ENCODE measurements at places on chromosomes 3 and 15. TPM values are rescaled to one million over a fixed set of nuclear protein-coding genes. Genes with fewer than 3 reads are reported as not detected.
A peak's percentile ranks its signal among the peaks of the same experiment; 100 is the strongest.

TMEM44 gene
- 20.8 TPM for total RNA-seq

- DNase-seq: peak; percentile 47
- no peak overlapping the region for H3K4me3 ChIP-seq
- no peaks in the 10 kb centered on the region for H3K27me3 ChIP-seq
- no peak overlapping the region for H3K27ac ChIP-seq
Measured at GRCh38 chr3:74267588-74268184, 346.8 kb downstream of the CNTN3 start.

GRCh38 chr3:4584456-4585249 lies 91.5 kb downstream of the ITPR1 start:
- peaks cover 73% of the 10 kb centered on the region for H3K4me1 ChIP-seq
- no peak overlapping the region for H3K4me3 ChIP-seq
- no peaks in the 10 kb centered on the region for H3K36me3 ChIP-seq
- H3K27me3 ChIP-seq: no peaks in the 10 kb centered on the region
- no peak for DNase-seq
- H3K27ac ChIP-seq: peak overlapping the region; percentile 78

GRCh38 chr15:27855137-27855536 lies 244.0 kb downstream of the OCA2 start:
- H3K4me3 ChIP-seq: no peak overlapping the region
- DNase-seq: no peak
- H3K4me1 ChIP-seq: no peaks in the 10 kb centered on the region
- no peaks in the 10 kb centered on the region for H3K27me3 ChIP-seq
- H3K36me3 ChIP-seq: no peaks in the 10 kb centered on the region

DNA sequence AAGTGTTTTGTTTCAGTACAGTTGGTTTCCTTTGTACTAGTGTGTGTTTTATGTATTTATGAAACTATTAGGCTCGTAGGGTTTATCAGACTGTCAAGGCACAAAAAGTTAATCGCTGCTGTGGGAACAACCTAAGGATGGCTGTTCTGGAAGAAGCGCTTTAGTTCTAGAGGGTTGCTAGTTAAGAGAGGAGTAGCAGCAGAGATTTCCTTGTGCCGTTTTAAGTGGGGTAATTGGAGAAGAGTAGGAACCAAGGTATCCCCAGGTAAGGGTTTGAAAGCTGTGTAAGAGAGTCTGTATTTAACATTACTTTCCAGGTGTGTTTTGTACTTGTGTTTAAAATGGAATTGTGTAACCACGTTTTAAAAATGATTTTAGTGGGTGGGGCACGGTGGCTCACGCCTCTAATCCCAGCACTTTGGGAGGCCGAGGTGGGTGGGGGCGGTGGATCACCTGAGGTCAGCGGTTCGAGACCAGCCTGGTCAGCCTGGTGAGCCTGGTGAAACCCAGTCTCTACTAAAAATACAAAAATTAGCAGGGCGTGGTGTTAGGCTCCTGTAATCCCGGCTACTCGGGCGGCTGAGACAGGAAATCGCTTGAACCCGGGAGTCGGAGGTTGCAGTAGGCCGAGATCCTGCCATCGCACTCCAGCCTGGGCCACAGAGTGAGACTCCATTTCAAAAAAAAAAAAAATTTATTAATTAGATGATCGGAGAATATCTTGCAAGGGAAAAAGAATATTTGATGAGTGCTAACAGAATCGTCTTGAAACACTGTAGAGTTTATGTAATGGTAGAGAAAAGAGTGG lies 2.6 kb downstream of the MORF4L1 start:
- H3K27ac ChIP-seq: peak overlapping the region; percentile 100
- no peaks in the 10 kb centered on the region for H3K27me3 ChIP-seq
- H3K4me1 ChIP-seq: peaks cover 60% of the 10 kb centered on the region
- no peak for DNase-seq
- H3K36me3 ChIP-seq: peaks cover 14% of the 10 kb centered on the region
- peak overlapping the region; percentile 100 for H3K4me3 ChIP-seq

DNA sequence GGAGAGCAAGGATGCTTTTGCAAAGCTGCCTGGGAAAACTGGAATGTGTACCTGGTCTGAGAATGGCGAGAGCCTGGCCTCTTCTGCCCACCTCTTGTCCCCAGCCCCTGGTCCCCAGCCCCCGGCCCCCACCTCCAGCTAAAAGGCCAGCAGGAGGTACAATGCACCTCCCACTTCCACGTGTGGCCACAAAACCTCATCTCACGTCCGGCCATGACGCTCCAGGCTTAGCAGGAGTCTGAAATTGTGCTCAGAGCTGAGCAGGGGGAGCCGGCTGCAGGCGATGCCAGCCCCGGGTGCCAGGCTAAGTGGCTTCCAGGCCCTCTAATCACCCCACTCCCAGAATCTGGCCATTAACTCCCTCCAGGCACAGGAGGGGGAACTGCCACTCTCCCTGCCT lies 83.1 kb upstream of the PRR20G start:
- peaks cover 14% of the 10 kb centered on the region for H3K4me1 ChIP-seq
- H3K4me3 ChIP-seq: no peak overlapping the region
- DNase-seq: no peak

CCDC9B gene
- total RNA-seq: 1.8 TPM

- H3K36me3 ChIP-seq: no peaks in the 10 kb centered on the region
- H3K27ac ChIP-seq: no peak overlapping the region
- no peak overlapping the region for H3K4me3 ChIP-seq
- DNase-seq: no peak
- H3K4me1 ChIP-seq: peaks cover 13% of the 10 kb centered on the region
Measured at GRCh38 chr3:72548461-72548860, 299.8 kb downstream of the SHQ1 start.

GRCh38 chr3:101823525-101823924 lies 25.8 kb upstream of the NFKBIZ start:
- no peak overlapping the region for H3K27ac ChIP-seq
- no peak overlapping the region for H3K4me3 ChIP-seq
- H3K4me1 ChIP-seq: peaks cover 12% of the 10 kb centered on the region
- peaks cover 10% of the 10 kb centered on the region for H3K36me3 ChIP-seq
- no peak for DNase-seq

DPH6 gene
- 32.7 TPM for total RNA-seq

DNA sequence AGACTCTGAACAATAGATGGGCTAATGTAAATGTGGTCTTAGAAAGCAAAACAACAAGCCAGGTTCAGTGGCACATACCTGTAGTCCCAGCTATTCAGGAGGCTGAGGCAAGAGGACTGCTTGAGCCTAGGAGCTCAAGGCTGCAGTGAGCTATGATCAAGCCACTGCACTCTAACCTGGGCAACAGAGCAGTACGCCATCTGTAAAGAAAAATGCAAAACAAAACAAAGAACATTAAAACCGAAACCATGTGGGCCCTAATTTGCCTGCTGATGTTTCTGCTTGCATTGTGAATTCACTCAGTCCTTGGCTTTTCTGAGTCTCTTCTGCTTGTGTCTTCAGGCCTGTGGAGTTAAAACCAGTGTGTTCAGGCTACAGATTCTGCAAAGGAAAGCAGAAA lies 56.7 kb downstream of the CCNL1 start:
- H3K36me3 ChIP-seq: no peaks in the 10 kb centered on the region
- H3K27me3 ChIP-seq: no peaks in the 10 kb centered on the region
- H3K4me1 ChIP-seq: peaks cover 27% of the 10 kb centered on the region
- DNase-seq: no peak
- no peak overlapping the region for H3K4me3 ChIP-seq

GRCh38 chr3:64133272-64133671 lies 92.0 kb downstream of the PRICKLE2 start:
- no peaks in the 10 kb centered on the region for H3K36me3 ChIP-seq
- no peak overlapping the region for H3K4me3 ChIP-seq
- no peak overlapping the region for H3K27ac ChIP-seq

GRCh38 chr3:52794612-52795099 lies at the start of gene ITIH3:
TSS of gene ITIH3 (plus strand) at chr3:52794796. CDS start at chr3:52794804, 8 bp downstream.
- DNase-seq: no peak
- no peaks in the 10 kb centered on the region for H3K36me3 ChIP-seq
- no peaks in the 10 kb centered on the region for H3K4me1 ChIP-seq
- H3K27me3 ChIP-seq: no peaks in the 10 kb centered on the region

GRCh38 chr3:127991251-127991650 lies 61.0 kb upstream of the SEC61A1 start:
- no peaks in the 10 kb centered on the region for H3K4me1 ChIP-seq
- H3K4me3 ChIP-seq: no peak overlapping the region
- no peaks in the 10 kb centered on the region for H3K36me3 ChIP-seq
- peaks cover 37% of the 10 kb centered on the region for H3K27me3 ChIP-seq
- H3K27ac ChIP-seq: no peak overlapping the region

GRCh38 chr3:164408326-164408725 lies 670.0 kb downstream of the SI start:
- no peak overlapping the region for H3K4me3 ChIP-seq
- peaks cover 6% of the 10 kb centered on the region for H3K4me1 ChIP-seq
- H3K27ac ChIP-seq: no peak overlapping the region
- DNase-seq: no peak
- H3K27me3 ChIP-seq: peaks cover 11% of the 10 kb centered on the region
- H3K36me3 ChIP-seq: no peaks in the 10 kb centered on the region

DNA sequence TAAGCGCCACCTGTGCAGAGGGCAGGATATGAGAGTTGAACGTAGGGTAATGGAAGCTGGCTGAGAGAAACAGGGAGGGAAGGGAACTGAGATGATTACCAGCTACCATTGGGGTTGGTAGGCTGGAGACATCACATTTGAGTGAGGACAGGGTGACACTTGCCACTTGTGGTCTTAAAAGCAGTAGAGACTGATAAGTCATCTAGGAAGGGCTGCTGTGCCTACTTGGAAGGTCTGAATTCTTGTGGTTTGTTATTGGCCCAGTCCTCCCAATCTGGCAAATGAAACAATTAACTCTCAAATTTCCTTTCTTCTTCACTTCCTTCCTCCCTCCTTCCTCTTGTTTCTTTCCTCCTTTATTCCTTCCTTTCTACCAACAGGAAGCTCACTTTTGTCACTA lies 46.8 kb downstream of the COL6A5 start:
- H3K36me3 ChIP-seq: no peaks in the 10 kb centered on the region
- no peak overlapping the region for H3K27ac ChIP-seq
- H3K27me3 ChIP-seq: no peaks in the 10 kb centered on the region
- no peak for DNase-seq
- H3K4me3 ChIP-seq: no peak overlapping the region

- H3K4me1 ChIP-seq: peaks cover 34% of the 10 kb centered on the region
- no peak overlapping the region for H3K4me3 ChIP-seq
- no peaks in the 10 kb centered on the region for H3K36me3 ChIP-seq
- H3K27ac ChIP-seq: no peak overlapping the region
- no peaks in the 10 kb centered on the region for H3K27me3 ChIP-seq
Measured at GRCh38 chr3:61985020-61985419, 388.3 kb downstream of the FEZF2 start.

DNA sequence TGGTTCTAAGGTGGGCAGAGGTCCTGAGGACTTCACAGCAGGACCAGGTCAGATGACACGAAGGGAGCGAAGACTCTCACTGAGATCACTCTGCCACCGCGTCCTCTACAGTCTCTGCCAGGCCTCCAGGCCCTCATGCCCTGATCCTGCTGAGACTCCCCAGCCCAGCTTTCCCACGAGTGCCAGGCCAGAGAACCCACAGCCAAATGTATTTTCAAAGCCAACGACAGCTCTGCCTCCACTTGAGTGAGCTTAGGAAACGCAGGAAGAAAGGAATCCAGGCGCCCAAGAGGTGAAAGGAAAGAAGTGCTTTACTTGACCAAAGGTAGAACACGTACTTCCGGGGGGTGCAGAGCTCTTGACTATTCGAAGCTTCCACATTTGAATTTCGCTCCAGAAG lies 275.0 kb downstream of the XXYLT1 start:
- 0 out of 2 replicates have a peak, but pooled peaks cover 2% of the 10 kb centered on the region for H3K4me1 ChIP-seq
- no peaks in the 10 kb centered on the region for H3K36me3 ChIP-seq
- DNase-seq: no peak
- H3K27me3 ChIP-seq: peaks cover 3% of the 10 kb centered on the region

- no peaks in the 10 kb centered on the region for H3K4me1 ChIP-seq
- DNase-seq: no peak
- no peaks in the 10 kb centered on the region for H3K27me3 ChIP-seq
- no peak overlapping the region for H3K4me3 ChIP-seq
- H3K36me3 ChIP-seq: peaks cover 19% of the 10 kb centered on the region
Measured at GRCh38 chr15:61983081-61983480, 77.2 kb downstream of the VPS13C start.

GOLGA8Q gene
- 0.50 TPM for total RNA-seq

GRCh38 chr3:195238081-195238571 lies 32.8 kb downstream of the XXYLT1 start:
- H3K4me1 ChIP-seq: peaks cover 35% of the 10 kb centered on the region
- no peak for DNase-seq
- H3K27ac ChIP-seq: peak overlapping the region; percentile 29
- H3K4me3 ChIP-seq: no peak overlapping the region
- peaks cover 39% of the 10 kb centered on the region for H3K36me3 ChIP-seq
- H3K27me3 ChIP-seq: no peaks in the 10 kb centered on the region

GRCh38 chr3:128998561-128998960 lies 2.5 kb upstream of the EFCC1 start:
- H3K4me1 ChIP-seq: peaks cover 33% of the 10 kb centered on the region
- H3K4me3 ChIP-seq: no peak overlapping the region
- no peak for DNase-seq
- H3K27me3 ChIP-seq: peaks cover 96% of the 10 kb centered on the region

DNA sequence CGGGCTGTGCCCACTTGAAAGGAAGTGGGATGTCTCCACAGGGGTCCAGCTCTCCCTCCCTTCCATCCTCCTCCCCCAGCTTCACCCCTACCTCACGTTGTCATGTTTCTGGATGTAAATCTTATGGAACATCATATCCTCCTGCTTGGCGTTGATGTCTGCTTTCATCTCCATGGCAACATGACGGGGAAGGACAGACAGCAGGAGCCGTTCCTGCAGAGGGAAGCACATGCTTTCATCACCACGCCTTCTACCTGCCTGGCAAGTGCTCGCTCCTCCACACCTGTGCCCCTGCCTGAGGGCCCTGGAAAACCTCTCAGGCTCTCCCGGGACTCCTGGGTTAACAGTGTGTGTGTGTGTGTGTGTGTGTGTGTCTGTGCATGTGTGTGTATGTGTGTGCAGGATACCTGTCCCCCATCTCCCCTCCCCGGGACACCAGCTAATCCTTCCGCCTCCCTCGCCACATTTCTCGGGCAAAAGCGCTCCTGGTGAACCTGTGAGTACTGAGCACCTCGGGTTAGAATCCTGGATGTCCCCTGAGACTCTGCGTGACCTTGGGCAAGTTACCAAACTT lies 101.1 kb downstream of the ADCY5 start:
- H3K4me3 ChIP-seq: no peak overlapping the region
- no peaks in the 10 kb centered on the region for H3K36me3 ChIP-seq
- H3K4me1 ChIP-seq: peaks cover 26% of the 10 kb centered on the region
- no peaks in the 10 kb centered on the region for H3K27me3 ChIP-seq

- H3K4me3 ChIP-seq: no peak overlapping the region
- H3K27ac ChIP-seq: no peak overlapping the region
- no peaks in the 10 kb centered on the region for H3K36me3 ChIP-seq
- no peak for DNase-seq
- peaks cover 15% of the 10 kb centered on the region for H3K4me1 ChIP-seq
- no peaks in the 10 kb centered on the region for H3K27me3 ChIP-seq
Measured at GRCh38 chr3:53616321-53616720, 121.9 kb downstream of the CACNA1D start.

DALRD3 gene
- 39.6 TPM for total RNA-seq

DNA sequence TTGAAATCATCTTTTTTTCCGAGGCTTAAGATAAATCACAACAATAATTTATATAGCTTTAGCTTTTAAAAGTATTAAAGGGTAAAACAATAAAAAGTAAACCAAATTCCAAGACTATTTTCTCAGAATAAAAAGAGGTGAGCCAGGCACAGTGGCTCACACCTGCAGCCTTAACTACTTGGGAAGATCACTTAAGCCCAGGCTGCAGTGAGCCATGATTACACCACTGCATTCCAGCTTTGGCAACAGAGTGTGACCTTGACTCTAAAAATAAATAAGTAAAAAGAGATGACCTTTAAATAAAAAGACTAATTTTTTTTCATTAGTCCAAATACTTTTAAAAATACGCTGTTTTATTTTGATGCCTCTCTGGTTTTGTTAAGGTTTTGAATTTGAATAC lies 54.4 kb downstream of the C3orf80 start:
- peaks cover 23% of the 10 kb centered on the region for H3K4me1 ChIP-seq
- no peaks in the 10 kb centered on the region for H3K36me3 ChIP-seq
- H3K27ac ChIP-seq: no peak overlapping the region
- DNase-seq: no peak
- H3K27me3 ChIP-seq: no peaks in the 10 kb centered on the region
- H3K4me3 ChIP-seq: no peak overlapping the region

SCG5 gene
- total RNA-seq: 14.2 TPM
